ENCODE measurements at places on chromosomes 4 and X. TPM values are rescaled to one million over a fixed set of nuclear protein-coding genes. Genes with fewer than 3 reads are reported as not detected.

Gene UGT2A3
- not detected for total RNA-seq

Gene RTL5
- 0.73 TPM for total RNA-seq

Gene TSPAN7
- total RNA-seq: not detected

Gene CENPI
- 2.1 TPM for total RNA-seq

Gene RNF128
- total RNA-seq: not detected

Measured in mononuclear cell (primary cell).